ENCODE measurements at places on chromosomes 2 and 18.

GRCh38 chr2:28451793-28452533 is 43.9 kb upstream of the PLB1 start:
- no peak for DNase-seq

GRCh38 chr2:66446941-66447340 is 12.0 kb downstream of the MEIS1 start:
- no peak for DNase-seq

DNA sequence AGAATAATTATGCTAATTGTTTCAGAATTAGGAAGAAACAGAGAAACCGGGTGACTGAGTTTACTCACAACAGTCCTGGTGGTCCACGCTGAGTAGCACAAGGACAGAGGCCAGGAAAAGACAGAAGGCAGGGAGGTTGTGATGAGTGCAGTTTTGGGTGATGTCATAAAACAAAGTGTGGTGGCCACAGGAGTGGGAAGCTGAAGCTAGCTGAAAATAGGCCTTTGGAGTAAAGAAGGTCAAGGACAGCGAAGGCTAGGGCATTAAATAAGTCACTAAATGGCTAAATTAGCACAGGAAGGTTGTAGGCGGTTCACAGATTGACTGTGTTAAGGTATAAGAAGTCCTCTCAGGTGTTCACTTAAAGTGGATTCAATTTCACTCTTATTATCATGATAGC is 120.9 kb upstream of the TTN start:
- DNase-seq, result no peak

- no peak for DNase-seq
These were observed 5.0 kb downstream of the CNDP1 start for GRCh38 chr18:74539289-74539688.

DNA sequence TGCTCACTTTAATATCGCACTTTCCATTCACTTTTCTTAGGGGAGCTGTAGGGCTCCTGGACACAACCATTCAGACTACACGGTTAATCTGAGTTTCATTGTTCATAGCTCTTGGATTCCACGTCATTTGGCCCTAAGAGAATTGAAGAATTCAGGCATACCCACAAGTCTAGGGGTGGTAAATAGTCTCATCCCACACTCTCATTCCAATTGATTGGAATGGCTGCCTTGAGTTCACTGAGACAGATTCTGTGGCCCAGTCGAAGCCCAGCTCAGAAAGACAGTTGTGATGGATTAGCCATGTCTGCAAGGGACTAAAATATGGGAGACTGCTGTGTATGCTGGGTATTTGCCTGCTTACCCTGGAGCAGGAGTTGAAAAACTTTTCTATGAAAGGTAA is 124.6 kb downstream of the TFCP2L1 start:
- no peak for DNase-seq

DNA sequence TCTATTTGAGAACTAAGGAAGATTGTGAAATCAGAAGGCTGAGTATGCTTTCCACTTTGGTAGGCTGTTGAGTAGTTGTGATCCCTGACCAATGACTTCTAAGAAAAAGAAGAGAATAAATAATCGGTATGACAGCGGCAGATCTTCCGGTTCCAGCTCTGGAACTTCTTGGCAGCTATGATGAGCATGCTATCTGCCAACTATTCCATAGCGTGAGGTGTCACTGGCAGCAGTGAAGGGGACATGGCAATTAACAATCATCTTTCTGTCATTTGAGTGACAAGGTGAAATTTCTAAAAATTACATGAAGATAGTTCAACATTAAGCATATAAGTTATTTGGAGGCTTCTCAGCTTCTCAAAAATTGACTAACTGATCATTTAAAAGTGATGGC is 140.1 kb upstream of the NETO1 start:
- DNase-seq, result no peak

GRCh38 chr18:55856679-55857078 is 268.7 kb upstream of the TCF4 start:
- no peak for DNase-seq

GRCh38 chr18:8121101-8121500 is 488.1 kb upstream of the RAB12 start:
- no peak for DNase-seq

DNA sequence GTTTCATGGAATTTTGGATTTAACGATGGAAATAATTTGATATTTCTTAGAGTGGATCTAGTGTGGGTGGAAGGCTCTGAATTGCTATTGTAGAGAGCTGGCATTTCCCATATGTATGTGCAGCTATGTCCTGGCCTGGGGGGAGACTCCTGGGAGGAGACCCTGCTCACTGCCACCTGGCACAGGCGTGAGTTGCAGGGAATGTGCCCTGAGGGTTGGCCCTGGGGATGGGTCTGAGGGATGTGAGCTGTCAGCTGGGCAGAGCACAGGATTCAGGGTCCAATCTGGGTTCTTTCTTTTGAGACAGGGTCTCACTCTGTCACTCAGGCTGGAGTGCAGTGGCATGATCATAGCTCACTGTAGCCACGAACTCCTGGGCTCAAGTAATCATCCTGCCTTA is 120.2 kb downstream of the CLIP4 start:
- DNase-seq, result no peak

GRCh38 chr2:236988690-236989624 is 96.7 kb upstream of the COPS8 start:
- no peak for DNase-seq

GRCh38 chr2:216918088-216918680 is 58.3 kb upstream of the TNP1 start:
- DNase-seq, result no peak

- peak; percentile 45 for DNase-seq
These were observed 31.2 kb downstream of the KIF3C start for GRCh38 chr2:25951071-25951547.

DNA sequence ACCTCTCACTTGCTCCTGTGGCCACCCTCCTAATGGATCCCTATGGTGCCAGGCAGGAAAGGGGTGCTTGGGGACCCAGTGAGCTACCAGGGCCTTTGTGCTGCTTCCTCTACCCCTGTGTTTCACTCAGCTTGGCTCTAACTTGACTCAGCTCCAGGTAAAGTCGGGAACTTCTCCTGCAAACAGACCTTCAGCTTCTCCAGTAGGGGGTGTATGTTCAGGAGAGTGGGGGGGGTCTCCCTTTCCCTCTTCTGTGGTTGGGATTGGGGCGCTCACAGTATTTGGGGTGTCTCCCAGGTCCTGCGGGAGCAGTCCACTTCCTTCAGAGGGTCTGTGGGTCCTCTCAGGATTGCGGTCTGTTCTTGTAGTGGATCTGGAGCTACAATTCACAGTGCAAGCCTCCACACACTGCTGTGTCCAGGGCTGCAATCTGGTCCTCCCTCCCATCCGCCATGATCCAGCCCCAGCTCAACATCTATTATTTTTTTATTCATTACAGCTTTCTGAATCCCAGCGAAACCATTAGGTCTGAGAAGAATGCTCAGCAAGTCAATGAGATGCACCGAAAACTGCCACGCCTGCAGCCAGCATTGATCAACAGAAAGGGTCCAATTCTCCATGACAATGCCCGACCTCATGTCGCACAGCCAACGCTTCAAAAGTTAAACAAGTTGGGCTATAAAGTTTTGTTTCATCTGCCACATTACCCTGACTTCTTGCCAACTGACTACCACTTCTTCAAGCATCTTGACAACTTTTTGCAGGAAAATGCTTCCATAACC is 26.4 kb upstream of the SAP130 start:
- DNase-seq, result no peak

DNA sequence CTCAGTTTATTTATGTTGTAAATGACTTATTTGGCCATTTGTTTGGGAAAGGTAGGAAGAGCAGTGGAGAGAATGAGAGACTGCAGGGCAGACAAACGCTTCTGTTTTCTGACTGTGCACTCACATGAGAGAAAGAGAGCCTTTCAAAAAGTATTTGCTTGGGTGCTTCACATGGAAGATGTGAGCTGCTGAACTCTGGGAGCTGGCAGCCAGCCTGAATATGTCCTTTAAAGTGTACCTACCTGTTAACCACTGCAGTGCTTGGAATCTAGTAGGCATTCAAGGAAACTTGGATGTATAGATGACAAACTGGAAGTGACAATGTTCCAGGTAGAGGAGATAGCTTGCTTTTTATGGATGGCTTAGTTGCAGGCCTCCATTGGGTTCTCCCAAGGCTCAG is 68.8 kb downstream of the PTPRM start:
- DNase-seq, result no peak

GRCh38 chr2:37512971-37513370 is 158.5 kb downstream of the CDC42EP3 start:
- DNase-seq, result no peak

GRCh38 chr2:178263159-178263860 is 69.0 kb downstream of the OSBPL6 start:
- no peak for DNase-seq

GRCh38 chr2:231691251-231691772 is 17.0 kb upstream of the PTMA start:
- no peak for DNase-seq

DNA sequence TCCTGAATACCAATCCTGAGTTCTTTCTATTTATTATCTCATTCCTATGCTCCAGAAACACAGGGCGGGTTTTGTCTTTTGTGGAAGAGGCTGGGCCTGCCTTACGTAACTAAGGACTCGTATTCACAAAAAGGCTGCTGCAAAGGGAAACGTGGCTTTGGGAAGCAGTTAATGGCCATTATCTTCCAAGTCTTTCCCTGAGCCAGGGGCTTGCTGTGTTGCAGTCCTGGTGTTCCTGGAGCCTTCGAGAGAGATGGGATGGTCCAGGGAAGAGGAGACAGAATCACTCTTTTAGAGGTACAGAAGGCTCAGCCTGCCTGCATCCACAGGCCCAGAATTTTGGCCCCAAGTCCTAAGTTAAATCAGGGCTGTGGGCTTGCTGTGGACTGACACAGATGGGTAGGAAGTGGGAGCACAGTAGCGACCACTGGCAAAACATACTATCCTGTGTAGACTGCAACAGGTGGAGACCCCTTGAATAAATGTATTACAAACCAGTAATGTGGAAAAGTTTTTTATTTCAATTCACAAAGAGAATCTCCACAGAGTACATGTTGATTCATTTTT is 139.4 kb upstream of the ST6GAL2 start:
- DNase-seq, result no peak

GRCh38 chr2:3870222-3870621 is 166.8 kb downstream of the DCDC2C start:
- DNase-seq, result no peak

DNA sequence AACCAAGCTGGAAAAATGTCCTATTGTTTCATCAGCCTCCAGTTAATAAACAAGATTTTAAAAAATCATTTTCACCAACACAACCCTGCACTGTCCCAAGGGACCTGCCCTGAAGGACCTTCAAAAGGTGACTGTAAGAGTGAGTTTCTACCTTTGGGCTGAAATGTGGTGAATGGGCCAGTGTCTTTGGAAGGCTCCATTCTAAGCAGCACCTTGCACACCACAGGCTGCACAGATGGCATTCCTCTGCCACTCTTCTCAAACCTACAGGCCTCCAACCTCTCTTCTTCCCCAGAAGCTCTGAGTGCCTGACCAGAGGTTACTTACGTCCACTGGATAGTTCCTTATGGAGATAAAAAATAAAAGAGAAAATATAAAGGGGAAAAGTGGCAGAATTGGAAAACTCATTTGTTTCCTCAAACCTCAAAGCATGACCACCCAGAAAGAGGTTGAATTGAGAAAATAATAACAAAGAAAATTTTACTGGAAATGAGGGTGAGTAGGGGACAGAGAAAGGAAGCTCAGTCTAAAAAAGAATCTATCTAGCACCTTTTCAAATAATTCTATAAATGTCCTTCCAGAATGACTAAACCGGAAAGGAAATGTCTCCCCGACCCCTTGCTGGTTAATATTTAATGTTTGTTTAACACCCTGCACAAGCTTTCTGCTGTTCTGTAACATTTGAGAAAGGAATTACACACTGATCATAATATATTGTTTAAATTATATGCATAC is 175.7 kb downstream of the METTL4 start:
- DNase-seq, result no peak

GRCh38 chr2:187842978-187843847 is 289.0 kb upstream of the TFPI start:
- DNase-seq, result no peak

DNA sequence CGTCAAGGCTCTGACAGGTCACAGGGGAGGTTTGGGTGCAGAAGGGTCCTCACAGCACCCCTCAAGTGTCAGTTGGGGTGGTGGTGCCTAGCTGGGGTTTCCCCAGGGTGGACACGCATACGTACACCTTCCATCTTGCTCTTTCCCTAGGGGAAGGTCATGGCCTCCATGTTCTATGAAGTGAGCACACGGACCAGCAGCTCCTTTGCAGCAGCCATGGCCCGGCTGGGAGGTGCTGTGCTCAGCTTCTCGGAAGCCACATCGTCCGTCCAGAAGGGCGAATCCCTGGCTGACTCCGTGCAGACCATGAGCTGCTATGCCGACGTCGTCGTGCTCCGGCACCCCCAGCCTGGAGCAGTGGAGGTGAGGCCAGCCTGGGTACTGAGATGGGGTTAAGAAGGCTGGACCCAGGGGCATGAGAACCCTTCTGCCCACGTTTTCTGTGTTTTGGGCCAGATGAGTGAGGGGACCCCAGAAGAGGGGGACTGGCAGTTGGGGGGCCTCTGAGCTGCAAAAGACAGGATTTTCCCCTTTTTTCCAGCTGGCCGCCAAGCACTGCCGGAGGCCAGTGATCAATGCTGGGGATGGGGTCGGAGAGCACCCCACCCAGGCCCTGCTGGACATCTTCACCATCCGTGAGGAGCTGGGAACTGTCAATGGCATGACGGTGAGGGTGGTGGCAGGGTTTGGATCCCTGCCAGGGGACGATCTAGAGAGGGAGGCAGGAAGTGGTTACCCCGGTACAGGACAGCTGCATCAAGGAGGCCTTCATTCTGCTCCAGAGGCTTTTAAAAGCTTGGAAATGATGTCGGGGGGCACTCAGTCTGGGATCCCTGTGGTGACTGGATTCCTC is 20.9 kb downstream of the SLC30A3 start:
- DNase-seq, result no peak

- no peak for DNase-seq
These were observed 14.0 kb downstream of the TMEM127 start for GRCh38 chr2:96251721-96252292.

- no peak for DNase-seq
These were observed 5.7 kb downstream of the CALCRL start for GRCh38 chr2:187442378-187442777.

GRCh38 chr2:138708682-138709241 is 71.4 kb downstream of the NXPH2 start:
- DNase-seq, result no peak

DNA sequence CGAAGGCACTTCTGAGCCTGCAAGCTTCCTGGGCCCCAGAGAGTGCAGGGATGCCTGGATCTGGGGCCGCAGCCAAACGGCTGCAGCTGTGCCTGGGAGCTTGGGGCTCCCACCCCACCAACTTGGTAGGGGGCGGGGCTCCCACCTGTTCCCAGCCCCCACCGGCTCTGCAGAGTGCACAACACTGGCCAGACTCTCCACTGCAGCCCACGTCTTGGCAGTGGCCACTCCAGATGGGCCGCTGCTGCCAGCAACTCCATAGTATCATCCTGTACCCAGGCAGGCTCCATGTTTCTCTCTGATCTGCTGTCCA is 9.9 kb downstream of the DYSF start:
- DNase-seq, result no peak

- no peak for DNase-seq
These were observed 347.6 kb downstream of the CYRIA start for GRCh38 chr2:16318051-16318450.

- DNase-seq, result no peak
These were observed 135.4 kb downstream of the L3MBTL4 start for GRCh38 chr18:6279308-6279707.
